ENCODE measurements at places on chromosomes 2 and 18.

- DNase-seq, result no peak
Observed at GRCh38 chr2:142687509-142687908, 190.0 kb upstream of the KYNU start.

DNA sequence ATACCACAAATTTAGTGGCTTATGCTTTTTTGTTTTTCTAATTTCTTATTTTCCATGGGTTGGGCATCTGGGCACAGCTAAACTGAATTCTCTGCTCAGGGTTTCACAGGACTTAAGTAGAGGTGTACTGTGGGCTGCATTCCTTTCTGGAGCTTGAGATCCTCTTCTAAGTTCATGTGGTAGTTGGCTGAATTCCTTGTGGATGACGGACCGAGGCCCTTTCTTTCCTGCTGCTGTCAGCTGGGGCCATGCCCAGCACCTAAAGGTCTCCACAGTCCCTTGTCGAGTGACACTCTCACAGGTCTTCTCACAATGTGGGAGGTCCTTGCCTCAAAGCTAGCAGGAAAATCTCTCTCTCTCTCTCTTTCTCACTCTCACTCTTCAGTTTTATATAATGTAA is 433.5 kb upstream of the LRATD1 start:
- no peak for DNase-seq

- no peak for DNase-seq
Observed at GRCh38 chr2:5562426-5562825, 129.8 kb upstream of the SOX11 start.

DNA sequence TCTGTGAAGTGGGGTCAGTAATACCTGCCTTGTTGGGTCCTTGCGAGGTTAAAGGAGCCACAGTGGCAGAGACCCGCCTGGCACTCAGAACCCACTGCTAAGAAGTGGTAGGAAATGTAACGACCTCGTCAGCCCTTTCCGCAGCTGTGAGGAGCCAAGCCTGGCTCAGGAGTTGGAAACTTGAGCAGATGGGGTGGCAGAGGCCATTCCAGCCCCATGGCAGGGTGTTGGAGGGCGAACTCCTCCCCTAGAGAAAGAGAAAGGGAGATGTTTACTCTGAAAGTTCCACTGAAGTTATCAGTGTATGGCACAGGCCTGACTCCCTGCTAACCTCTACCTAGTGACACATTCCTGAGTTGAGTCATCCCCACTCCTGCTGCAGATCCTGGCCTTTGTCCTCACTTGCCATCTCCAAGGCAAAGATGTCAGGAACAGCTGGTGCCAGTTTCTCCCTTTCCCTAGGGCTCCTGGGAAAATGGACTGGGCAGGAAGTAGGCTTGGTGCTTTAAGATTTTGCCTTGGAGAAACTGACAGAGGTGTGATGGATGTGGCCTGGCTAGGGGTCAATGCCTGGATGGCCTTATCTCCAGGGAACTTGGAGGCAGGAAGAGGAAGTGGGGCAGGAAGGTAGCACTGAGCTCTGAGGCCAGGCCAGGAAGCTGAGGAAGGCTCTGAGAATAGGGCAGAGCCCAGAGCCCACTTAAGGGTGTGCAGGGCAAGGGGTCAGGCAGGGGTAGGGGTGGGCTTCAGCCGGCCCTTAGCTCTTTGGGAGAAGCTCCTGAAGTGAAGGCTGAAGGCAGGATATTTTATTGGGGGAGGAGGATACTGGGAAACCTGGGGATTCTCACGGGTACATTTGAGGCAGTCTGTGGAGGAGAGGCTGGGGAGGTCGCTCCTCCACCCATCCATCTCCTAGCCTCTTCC is 888 bp downstream of the VAMP5 start:
- no peak for DNase-seq

GRCh38 chr2:236553522-236553921 is 16.1 kb upstream of the ACKR3 start:
- no peak for DNase-seq

GRCh38 chr18:67379981-67380380 is 136.5 kb downstream of the DSEL start:
- DNase-seq, result no peak

DNA sequence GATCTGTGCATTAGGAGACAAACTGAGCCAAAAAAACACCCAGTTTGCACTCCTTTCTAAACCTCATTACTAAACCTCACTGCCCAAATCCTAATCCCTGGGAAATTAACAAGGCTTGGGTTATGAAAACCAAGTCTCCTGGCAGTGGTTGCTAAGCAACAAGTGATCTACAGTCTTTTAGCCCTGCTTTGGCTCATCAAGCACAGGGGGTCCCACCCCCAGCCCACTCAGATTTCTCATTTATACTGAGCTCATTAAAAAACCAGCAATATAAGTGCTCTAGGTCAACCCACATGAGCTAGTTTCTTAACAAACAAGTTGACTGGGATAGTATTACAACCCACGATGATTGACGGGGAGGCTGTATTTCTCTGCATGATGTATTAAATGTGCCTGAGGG is 18.4 kb downstream of the DNER start:
- no peak for DNase-seq

- no peak for DNase-seq
Observed at GRCh38 chr18:79856119-79857007, 58.6 kb downstream of the KCNG2 start.

DNA sequence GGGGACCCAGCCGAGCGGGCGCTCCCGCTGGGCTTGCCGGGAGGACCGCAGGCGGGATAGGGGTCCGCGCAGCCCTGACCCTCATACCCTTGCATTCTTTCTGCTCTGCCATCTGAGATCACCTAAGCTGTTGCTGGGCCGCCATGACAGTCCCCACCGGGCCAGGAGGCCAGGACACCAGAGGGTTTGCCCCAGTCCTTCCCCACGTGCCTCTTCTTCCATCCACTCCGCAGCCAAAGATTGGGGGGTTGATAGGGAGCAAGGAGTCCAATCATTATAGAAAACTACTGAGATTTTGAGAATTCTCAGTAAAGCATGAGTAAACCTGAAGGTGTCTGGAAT is 453 bp upstream of the GRB14 start:
- DNase-seq, result no peak

DNA sequence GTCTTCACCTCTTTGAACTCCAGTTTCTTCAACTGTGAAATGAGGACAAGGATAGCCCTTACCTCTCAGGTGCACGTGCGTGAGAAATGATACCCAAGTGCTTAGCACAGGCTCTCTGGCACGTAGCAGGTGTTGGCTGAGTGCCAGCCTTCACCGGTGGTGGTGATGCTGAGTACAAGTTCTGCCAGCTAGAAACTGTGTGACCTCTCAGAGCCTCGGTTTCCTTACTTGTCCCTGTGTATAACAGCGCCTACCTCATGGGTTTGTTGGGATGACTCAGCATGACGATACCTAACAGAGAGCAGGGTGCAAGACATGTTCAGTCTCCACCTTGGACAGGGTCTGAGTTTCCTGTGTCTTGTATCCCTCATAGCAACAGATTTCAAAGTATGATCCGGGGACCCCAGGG is 205.1 kb downstream of the TNS1 start:
- peak; percentile 54 for DNase-seq

DNA sequence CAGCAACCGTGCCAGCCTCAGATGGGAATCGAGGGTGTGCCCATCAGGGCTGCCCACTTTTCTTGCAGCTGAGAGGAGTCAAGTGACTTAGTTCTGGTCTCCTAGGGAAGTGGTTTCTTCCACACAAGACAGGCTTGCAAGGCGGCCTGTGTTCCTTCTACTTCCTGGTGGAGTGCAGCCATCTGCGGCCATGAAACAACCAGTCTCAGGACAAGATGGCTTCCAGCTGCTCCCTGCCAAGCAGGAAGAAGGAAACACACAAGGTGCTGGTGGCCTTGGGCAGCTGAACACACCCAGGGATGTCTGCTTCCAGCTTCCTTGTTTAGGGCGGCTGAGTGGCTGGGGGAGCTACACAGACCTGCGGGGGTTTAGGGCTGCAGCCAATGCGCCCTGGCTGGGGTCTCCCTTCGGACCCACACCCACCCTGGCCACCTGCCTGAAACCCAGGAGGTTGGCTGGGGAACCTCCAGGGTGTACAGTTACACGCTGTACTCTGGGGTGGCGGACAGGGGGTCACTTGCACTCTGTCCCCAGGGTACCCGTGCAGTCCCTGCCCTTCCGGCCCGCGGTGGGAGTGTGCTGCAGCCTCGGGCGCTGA is 34.7 kb downstream of the PTPN18 start:
- DNase-seq, result no peak

DNA sequence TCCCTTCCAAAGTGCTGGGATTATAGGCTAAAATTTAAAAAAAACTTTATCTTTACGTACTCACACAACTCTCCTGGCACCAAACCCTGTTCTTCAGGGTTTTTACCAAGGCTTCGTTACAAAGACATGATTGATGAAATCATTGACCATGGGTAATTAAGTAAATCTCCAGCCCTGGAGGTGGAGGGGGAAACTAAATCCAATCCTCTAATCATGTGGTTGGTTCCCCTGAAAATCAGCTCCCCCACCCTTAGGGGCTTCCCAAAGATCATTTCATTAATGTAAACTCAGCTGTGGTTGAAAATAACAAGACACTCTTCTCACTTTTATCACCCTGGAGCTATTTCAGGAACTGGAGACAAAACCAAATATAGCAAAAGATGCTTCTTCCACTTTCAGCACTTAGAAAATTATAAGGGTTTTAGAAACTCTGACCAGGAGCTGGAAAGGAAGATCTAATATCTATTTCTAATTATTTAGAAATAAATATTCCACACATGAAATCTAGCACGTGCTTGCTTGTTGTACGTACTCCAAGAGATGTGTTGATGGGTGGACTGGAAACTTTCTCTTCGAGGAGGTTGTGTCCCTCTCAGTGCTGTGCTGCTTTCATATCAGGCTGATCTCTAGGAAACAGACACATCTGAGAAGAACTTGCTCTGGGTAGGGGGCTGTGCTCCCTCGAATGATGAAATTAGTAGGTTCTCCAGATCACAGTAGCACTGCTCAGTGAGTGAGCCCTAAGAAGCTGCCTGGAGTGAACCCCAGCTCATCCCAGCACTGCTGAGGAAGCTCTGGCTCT is 67.2 kb downstream of the SMAD4 start:
- no peak for DNase-seq

DNA sequence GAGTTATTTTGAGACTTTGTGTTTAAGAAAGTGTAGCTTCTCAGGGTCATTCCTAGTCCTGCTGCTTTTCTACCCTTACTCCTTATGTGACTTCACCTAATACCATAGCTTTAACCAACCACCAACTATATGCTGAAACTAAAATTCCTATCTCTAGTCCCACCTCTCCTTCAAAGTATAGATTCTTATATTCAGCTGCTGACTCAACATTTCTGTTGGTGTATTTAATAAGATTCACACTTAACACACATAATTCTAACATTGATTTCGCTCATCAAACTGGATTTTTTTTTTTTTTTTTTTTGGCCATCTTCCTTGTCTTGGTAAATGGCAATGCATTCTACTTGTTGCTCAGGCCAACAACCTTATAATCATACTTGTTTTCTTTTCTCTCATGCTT is 30.1 kb downstream of the TAF1B start:
- no peak for DNase-seq

GRCh38 chr2:17733599-17733998 is 20.0 kb downstream of the SMC6 start:
- DNase-seq, result no peak

GRCh38 chr2:213010106-213010779 is 141.2 kb downstream of the IKZF2 start:
- DNase-seq, result no peak

DNA sequence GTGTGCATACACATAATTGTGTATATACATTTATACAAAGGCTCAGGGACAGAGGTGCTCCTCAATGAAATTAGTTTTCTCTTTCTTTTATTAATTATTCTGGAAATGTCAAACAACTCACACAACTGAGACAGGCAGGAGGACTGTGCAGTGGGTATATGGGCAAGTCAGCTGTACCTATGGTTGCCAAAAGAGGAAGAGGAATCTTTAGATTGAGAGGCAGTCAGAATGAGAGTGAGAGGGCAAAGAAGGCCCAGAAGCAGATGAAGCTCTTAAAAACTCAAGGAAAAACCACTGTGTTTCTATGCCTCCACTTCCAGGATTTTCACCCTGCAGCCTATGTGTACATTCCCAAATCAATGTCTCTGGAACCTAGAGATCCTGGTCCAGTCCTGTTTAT is 79.1 kb downstream of the CACNB4 start:
- DNase-seq, result no peak

DNA sequence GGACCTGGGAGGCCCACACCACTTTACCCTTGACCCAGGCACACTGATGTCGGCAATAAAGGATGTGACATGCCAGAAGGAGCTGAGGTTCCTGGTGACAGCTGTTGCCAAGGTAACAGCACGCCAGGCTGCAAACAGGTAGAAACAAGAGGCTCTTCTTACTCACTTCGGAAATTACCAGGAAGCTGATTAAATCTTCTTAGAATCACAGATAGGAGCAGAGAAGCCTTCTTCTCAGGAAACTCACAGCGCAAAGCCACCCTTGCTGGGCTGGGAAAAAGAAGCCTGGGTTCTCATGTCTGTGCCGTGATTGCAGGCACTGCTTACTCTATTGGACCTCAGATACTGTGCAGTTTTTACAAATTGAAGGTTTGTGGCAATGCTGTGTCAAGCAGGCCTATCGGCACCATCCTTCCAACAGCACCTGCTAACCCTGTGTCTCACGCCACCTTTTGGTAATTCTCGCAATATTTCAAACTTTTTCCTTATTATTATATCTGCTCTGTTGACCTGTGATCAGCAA is 61.0 kb upstream of the TAF1B start:
- DNase-seq, result no peak

- no peak for DNase-seq
Observed at GRCh38 chr18:49016648-49017539, 66.1 kb upstream of the SMAD7 start.

- DNase-seq, result no peak
Observed at GRCh38 chr2:225165052-225165451, 122.8 kb upstream of the DOCK10 start.

DNA sequence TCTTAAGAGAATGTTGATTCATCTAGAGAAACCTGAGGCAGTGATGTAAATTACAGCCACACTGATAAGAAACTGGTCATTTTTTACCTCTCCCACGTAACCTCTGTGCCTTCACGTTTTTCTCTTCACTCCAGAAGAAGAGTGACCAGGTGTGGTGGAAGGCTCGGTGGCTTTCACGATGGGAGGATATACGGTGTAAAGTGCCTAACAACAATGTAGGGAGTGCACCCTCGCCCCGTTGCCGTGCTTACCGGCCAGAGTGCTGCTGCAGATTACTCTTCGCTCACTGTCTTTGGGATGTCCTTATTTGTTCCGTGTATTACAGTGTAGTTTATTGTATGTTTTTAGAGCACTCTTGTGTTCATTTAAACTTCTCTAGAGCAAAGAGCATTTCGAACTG is 46.5 kb downstream of the NCK2 start:
- DNase-seq, result no peak

- no peak for DNase-seq
Observed at GRCh38 chr2:60484133-60484645, 69.3 kb downstream of the BCL11A start.

Measured in COR-L47 (cell line).